ENCODE measurements at places on chromosomes 6 and 20. TPM values are rescaled to one million over a fixed set of nuclear protein-coding genes. Genes with fewer than 3 reads are reported as not detected.

DNA sequence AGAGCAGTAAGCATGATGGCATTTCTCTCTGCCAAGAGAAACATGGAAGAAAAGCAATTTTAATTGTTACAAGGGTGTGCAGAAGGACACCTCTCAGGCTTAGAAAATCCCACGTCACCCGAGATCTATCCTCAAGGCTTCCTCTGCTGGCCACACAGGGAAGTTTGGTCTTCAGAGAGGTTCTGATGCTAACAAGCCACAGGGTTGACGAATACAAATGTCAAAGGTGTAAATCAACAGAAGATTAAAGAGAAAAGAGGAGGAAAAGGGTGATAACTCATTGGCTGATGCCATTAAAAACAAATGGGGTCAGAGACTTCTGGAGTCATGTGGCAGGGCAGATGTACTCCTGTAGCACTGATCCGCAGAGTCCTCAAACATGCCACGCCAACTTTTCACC lies 33.6 kb upstream of the SPDEF start:
- DNase-seq = no peak

DNA sequence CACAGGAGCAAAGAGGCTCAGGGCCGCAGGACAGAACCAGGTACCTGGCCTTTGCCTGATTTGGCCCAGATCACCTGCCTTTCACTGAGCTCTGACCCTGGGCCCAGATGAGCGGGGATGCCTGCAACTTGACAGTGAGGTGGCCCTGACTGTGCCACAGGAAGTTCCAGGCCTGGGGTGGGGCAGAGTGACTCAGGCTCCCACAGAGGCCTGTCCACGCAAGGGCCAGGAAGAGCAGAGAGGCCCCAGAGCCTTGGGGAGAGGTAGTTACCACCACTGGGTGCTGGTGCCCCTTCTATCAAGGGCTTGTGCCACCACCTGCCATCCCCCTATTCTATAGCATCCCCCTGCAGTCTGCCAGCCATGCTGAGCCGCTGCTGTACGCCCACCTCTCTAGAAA lies 4.1 kb upstream of the NOL4L start:
- DNase-seq = no peak

DNA sequence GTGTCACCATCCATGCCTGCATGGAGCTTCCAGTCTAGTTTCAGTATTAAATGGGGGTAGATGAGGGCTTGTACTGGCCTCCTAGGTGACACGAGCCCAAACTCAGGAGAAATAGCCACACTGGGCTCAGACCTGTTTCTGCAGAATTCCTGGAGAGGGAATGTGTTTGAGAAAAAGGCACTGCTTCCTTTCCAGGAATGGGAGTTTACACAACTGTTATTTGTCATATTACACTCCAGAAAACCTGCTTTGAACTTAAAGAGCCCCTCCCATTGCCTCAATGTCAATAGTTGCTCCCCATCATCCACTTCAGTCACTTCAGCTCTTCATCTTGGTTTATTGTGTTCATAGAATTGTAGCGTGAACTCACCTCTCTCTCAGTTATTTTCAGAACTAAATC lies 151.5 kb downstream of the CFAP61 start:
- DNase-seq = no peak

DNA sequence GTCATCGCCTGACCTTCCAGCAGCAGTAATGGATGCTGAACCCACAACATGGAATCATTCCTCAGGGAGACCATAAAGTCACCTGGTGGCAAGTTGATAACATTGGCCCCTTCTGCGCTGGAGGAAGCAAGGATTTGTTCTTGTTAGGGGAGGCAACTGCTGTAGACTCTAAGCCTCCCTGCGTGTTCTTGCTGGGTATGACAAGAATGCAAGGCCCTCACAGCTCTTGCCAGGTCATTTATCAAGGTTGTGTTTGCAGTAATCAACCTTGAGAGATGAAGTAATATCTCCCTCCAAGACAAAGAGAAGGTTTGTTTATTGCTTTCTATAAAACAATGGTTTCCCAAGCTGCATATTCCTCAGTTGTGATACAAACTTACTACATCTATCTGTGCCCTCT lies 80.9 kb downstream of the PERP start:
- no peak for DNase-seq

- DNase-seq = no peak
Measured at GRCh38 chr6:43113431-43114260, 37.5 kb downstream of the PTK7 start.

DNA sequence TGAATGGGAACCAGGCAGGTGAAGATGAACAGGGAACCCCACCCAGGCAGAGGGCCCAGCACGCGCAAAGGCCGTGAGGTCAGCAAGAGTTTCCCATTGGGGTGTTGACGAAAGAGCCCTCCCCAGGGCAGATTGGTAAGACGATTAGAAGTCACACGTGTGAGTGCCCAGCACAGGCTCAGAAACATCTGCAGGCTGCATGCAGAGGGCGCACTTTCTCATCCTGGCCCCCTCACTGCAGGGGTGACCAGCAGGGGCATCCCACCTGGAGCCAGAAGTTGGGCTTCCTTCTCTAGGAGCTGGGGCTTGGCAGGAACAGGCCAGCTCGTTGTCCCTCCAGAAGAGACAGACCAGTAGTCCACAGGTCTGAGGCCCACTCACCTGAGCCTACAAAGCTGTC lies 38.4 kb downstream of the VSTM2L start:
- DNase-seq = peak; percentile 59

GRCh38 chr20:58228103-58228483 lies 360 bp downstream of the ANKRD60 start:
- no peak for DNase-seq

DNA sequence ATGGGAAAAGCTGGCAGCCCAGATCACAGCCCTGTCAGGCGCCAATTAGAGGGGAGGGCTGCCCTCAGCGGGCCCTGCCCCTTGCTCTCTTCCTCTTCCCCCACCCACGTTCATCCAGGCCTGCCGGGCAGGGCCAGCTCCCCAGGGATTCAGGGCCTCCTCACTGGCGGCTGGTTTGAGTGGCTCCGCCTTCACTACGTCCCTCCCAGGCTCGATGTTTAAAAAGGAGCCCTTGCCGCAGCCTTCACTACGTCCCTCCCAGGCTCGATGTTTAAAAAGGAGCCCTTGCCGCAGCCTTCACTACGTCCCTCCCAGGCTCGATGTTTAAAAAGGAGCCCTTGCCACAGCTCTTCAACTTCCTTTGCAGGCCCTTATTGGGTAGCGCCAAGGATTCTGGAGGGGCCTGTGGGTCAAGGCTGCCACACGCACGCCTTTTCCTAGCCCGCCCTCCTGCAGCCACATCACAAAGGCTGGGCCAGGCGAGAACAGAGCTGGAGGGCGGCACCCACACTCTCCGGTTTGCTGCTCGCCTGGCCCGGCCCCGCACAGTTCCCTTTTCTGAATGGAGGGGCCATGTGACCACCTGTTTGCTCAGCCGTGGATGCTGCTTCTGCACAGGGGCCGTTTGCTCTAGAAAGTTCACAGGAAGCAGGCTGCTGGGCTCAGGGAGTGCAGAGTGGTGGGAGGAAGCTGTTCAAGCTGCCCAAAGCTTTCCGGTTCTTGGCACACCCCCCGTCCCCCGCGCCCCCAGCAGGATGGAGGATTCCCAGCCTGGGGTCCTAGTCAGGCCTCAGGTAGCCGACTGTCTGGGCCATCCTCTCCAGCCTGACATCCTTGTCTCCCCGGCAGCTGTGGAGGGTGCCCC lies 1.6 kb downstream of the SLC17A9 start:
- peak; percentile 97 for DNase-seq

DNA sequence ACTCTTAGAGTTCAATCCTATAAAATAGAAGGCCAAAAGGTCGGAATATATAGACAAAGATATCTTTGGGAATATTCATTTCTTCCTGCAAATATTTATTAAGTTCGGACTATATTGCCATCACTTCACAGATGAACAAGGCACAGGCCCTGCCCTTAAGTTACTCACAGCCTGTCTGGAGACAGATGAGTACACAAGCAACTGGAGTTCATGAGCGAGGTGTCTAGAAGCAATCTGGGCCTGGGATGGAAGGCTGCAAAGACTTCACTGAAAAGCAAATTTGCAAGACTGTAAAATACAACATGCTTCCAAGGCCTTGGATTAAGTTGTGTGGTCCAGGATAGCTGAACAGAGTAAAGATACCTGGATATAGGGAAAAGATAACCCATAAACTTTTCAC lies 56.7 kb upstream of the CEP85L start:
- DNase-seq = no peak

DNA sequence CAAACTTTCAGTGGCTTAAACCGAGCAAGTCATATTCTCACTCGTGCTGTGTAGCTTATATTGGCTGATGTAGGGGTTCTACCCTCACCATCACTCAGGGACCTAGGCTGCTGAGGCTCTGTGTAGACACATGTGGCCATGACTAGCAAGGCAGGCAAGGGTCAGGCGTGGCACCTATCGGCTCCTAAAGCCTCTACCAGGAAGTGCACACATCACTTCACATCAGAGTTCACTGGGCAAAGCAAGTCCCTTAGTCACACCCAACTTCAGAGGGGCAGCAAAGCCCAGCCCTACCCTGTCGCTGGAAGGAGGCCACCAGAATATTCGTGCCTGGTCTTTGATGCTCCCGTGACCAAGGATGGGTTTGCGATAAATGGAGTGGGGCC lies 42.9 kb downstream of the PPP1R14C start:
- no peak for DNase-seq

DNA sequence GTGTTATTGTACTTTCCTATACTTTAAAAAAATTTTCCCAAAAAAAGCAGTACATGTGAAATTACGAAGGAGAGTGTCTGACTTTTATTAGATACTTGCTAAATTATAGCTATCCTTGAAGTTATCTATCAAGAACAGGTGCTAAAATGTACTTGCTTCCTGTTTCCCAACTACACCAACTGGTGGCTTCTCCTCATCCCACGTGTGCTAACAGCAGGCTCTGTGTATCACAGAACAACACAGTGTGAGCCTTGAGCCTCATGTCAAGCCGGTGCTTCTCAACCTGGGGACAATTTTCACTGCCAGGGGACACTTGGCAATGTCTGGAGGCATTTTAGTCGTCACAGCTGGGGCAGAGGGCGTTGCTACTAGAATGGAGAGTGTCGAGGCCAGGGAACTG lies 36.2 kb upstream of the CDYL start:
- no peak for DNase-seq

DNA sequence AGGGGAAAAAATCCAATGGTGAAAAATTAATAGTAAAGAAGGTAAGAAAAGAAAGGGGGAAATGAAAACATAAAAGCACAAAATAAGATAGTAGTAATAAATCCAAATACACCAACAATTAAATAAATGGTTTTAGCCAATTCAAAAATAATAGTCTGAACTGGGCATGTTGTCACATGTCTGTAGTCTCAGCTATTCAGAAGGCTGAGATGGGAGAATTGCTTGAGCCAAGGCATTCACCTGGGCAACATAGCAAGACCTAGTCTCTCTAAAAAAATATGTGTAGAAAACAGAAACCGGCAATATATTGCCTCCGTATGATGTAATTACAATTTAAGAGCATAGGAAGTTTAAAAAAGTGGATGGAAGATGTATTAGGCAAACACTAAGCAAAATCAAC lies 311.3 kb upstream of the FERMT1 start:
- DNase-seq = no peak

- DNase-seq = no peak
Measured at GRCh38 chr6:42555477-42556457, 8.1 kb upstream of the UBR2 start.

GRCh38 chr6:153962555-153962954 lies 76.5 kb upstream of the OPRM1 start:
- no peak for DNase-seq

- DNase-seq = peak; percentile 90
Measured at GRCh38 chr6:160950507-160950906, 41.1 kb upstream of the MAP3K4 start.

- DNase-seq = no peak
Measured at GRCh38 chr6:4598384-4598995, 177.7 kb upstream of the CDYL start.

DNA sequence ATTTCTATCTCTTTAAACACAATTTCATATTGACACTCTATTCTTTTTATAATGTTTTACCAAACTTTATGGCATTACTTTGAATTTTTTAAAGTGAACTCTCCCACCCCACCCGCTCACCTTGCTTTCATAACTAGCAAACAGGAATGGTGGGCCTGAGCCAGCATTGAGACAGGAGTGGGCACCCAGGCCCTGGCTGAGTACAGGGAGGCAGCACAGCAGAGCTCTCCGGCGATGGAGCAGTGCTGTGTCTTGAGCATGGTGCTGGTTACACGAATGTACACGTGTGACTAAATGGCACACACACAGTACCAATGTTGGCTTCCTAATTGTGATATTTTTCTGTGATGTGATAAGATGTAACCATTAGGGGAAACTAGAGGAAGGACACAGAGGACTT lies 4.5 kb downstream of the CST11 start:
- no peak for DNase-seq

GRCh38 chr6:120228297-120228696 lies 878.7 kb upstream of the MAN1A1 start:
- no peak for DNase-seq

DNA sequence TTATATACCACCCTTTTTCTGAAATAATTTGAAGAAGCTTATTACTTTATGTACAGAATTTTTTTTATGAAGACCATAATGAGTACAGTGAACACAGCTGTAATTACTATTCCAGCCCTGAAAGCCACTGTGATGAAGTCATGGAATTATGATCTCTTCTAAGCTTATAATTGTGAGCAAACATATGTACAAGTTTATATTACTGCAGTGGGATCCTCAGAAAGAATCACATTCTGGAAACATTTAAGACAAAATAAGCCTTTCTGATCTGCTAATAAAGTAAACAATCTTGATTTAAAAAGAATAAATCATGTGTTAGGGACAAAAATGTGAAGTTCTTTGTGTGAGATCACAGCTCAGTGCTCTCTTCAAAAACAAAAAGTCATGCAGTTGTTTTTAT lies 560.4 kb downstream of the CD109 start:
- no peak for DNase-seq

Gene CD24
- total RNA-seq = 3.3 TPM

Gene RAB44
- under 0.01 TPM for total RNA-seq

Gene BANF2
- total RNA-seq = not detected

Gene SIM1
- total RNA-seq = under 0.01 TPM

Gene SLC22A1
- 1.2 TPM for total RNA-seq

Gene B3GAT2
- total RNA-seq = under 0.01 TPM

Gene GNMT
- total RNA-seq = 0.72 TPM

Gene EPHA7
- total RNA-seq = not detected

Gene MAP7
- total RNA-seq = 1.8 TPM

Gene POU5F1
- total RNA-seq = 0.29 TPM
